NCI-H748 treated with DMSO at 0.1 percent for 48 hours (cell line): ENCODE measurements at places on chromosomes 4 and X.

DNA sequence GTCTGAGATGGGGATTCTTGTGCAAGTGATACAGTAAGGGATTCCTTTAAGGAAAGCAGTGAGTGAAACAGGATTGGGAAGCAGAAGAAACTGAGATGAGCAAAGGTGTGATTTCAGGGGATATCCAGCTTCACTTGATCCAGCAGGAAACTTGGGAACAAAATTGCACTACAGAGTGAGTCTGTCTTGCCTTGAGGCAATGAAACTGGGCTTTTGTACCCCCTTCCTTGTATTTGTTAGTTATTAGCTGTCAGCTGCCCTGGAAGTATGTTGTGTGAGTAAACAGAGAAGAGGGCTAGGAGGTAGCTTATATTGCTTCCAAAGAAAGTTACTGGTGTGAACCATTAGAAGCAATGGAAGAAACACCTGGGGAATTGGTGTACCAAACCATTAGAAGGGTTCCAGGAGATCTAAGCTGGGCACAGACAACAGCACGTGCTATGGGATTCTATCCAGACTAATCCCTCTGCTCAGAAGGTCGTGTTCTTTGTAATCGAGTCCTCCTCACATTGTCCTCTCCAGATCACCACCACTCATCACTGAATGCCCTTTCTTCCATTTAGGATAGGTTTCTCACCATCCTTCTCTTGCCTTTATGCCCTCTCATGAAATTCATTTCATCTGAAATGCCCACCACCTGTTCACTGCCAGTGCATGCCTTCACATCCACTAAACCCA is 76.0 kb downstream of the PDLIM5 start:
- DNase-seq, result no peak

DNA sequence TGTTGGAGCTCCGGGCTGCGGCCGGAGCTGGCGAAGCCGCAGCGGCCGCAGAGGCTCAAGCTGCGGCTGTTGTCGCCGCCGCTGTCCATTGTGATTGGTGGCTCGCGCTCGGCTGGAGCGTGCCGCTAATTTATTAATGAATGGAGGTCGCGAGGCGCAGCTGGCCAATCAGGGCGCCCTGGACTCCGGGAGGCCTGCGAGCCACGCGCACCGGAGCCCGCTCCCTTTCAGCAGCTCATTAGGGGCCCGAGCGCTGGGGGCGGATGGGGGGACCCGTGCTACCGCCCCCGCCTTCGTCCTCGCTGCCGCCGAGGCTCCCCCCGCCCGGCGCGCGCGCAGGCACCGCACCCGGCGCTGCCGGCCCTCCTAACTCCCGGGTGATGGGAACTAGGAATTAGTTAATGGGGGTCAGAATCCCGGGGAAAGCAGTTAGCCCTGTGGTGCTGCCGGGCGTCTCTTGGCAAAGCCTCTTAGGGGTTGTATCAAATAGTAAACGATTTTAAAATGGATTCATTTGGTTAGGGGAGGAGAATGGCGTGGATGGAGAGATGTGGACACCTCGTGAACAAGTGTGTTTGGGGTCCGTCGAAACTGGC is 589 bp upstream of the NEUROG2 start:
- DNase-seq, result peak; percentile 15

DNA sequence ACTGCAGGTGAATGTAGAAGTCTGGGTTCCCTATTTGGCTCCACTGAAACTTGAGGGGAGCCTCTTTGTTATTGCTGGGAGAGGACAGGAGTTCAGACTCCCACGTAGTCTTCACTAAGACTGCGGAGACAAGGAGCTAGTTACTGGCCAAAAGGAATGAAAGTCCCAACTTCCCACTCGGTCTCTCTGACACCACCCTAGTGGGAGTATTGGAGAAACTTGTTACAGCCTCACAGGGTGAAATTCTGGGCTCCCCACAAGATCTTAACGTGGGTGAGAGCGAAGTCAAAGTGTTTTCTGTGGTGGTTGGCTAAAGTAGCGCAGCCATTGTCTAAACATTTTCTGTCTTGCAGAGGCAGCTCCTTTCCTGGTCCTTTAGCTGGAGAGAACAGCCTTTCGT is 13.5 kb downstream of the MYOZ2 start:
- DNase-seq, result no peak

GRCh38 chrX:47828984-47829383 is 7.7 kb upstream of the ZNF81 start:
- no peak for DNase-seq

GRCh38 chr4:101870874-101871273 is 80.3 kb downstream of the BANK1 start:
- DNase-seq, result no peak

- DNase-seq, result no peak
Measured at GRCh38 chr4:113882668-113883067, 96.8 kb downstream of the ARSJ start.
